ENCODE measurements at places on chromosomes 7 and 10.

- peak; percentile 99 for DNase-seq
These were observed 28.5 kb downstream of the CHCHD3 start for GRCh38 chr7:133053321-133053891.

- DNase-seq = no peak
These were observed 134.3 kb downstream of the C10orf90 start for GRCh38 chr10:126536148-126536547.

DNA sequence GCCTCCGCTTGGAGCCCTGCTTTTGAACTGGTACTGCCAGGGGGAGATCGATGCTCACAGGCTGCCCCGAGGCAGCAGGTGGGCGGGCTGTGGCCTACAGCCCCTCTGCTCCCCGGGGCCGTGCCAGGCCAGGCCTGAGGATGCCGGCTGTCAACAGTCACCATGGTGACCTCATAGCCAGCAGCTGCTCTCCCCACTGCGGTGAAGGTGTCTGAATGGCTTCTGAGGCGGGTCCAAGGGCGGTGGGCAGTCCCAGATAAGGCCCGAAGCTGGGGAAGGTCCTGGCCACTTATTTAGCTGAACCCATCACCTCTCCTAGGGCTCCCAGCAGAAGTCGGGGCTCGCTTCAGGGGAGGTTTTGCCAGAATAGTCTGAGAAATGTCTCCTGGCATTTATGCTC is 179.3 kb downstream of the ARHGAP12 start:
- peak; percentile 72 for DNase-seq

- no peak for DNase-seq
These were observed 30.8 kb downstream of the LSMEM1 start for GRCh38 chr7:112511451-112512202.

GRCh38 chr10:6269953-6270867 is 67.5 kb downstream of the PFKFB3 start:
- DNase-seq = no peak

DNA sequence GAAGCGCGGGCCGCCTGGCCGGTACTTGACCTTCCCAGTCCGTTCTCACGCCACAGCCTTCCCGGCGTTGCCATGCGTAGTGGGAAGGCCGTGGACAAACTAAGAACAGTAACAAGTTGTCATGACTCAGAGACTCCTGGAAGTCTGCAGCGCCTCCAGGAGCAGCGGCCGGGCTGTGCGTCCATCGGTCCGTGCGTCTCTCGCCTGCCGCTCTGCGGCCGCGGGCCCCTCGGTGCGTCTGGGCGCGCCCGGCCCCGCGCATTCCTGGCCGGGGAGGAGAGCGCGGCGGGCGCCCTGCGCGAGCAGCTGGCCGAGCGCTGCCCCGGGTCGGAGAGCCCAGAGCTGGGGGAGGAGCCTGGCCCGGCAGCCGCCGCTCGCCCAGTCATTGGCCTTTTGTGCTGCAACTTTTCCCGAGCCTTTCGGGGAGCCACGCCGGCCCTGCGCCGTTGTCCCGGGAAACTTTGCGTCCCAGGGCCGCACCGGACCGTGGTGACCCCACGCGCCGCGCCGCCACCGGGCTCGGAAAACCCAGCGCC is 123.7 kb downstream of the TACC2 start:
- peak; percentile 92 for DNase-seq

GRCh38 chr10:102540023-102540422 is 36.3 kb downstream of the SUFU start:
- no peak for DNase-seq

DNA sequence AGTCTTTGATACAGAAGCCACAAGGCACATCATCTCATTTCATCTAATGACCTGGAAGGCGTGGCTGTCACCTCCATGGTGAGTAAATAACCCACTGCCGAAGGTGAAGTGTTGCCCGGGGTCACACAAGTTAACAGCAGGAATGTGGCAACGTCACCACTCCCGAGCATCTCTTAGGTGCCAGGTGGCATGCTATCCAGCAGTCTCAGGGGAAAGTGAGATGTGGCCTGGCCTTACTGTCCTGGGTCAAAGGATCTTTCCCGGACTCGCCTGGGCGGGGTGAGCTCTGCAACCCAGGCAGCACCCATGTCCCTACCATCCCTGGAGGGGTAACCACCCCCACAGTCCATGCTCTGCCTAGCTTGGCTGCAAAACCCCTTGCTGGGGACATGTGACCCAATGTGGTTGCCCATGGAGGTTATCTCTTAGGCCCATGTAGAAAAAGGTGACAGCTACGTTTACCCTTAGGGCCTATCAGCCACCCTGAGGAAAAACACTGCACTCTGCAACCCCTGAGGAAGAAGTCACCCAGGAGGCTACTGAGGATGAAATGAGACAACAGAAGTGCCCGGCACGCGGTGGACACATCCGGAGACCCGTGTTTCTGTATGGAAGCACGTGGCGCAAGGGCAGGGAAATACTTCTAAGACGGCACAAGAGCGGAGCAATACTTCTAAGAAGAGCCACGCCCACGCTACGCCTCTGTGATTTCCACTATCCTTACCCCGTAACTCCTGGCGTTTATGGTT is 52.0 kb downstream of the BAIAP2L1 start:
- DNase-seq = no peak

- peak; percentile 29 for DNase-seq
These were observed 125.3 kb upstream of the CELF2 start for GRCh38 chr10:10892290-10892875.

GRCh38 chr7:105796365-105796764 is 80.0 kb downstream of the ATXN7L1 start:
- DNase-seq = peak; percentile 43

GRCh38 chr10:32190890-32191491 is 134.8 kb upstream of the KIF5B start:
- no peak for DNase-seq

GRCh38 chr7:18974803-18975202 is 142.6 kb downstream of the TWIST1 start:
- DNase-seq = peak; percentile 67

- peak; percentile 100 for DNase-seq
These were observed 158.4 kb upstream of the TMEM72 start for GRCh38 chr10:44752451-44753441.

GRCh38 chr7:41113719-41114118 is 589.2 kb downstream of the INHBA start:
- no peak for DNase-seq

DNA sequence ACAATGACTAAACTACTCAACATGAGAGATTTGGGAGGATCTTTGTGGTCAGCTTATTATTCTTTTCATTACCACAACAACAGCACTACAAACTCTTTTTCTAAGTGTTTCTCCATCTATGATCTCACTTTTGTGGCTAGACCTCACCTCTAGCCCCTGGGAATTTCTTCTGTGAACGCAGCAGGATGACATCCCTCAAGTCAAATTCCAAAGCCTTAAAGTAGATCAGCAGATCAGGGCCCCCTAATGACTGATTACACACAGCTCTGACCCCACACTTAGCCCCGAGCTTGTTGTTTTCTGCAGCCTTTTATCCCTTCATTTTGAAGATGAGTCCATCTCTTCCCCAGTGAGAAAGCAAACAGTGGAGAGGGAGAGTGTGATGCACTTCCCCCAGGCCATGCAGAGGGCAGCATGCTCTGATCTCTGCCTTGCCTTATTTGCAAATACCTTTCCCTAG is 27.3 kb downstream of the TFAM start:
- peak; percentile 94 for DNase-seq

GRCh38 chr7:148159331-148159730 is 431.2 kb upstream of the C7orf33 start:
- DNase-seq = no peak

GRCh38 chr7:2497500-2498336 is 21.5 kb upstream of the GRIFIN start:
- no peak for DNase-seq

GRCh38 chr10:12556039-12556438 is 206.7 kb downstream of the CAMK1D start:
- DNase-seq = no peak

- no peak for DNase-seq
These were observed 314.9 kb upstream of the STEAP1 start for GRCh38 chr7:89839329-89839728.

- DNase-seq = no peak
These were observed 45.7 kb upstream of the GTF2IRD1 start for GRCh38 chr7:74407958-74408357.

- no peak for DNase-seq
These were observed 6.3 kb downstream of the TMEM176A start for GRCh38 chr7:150806863-150807262.

- no peak for DNase-seq
These were observed 204.3 kb downstream of the ARHGAP12 start for GRCh38 chr10:31724296-31724695.

DNA sequence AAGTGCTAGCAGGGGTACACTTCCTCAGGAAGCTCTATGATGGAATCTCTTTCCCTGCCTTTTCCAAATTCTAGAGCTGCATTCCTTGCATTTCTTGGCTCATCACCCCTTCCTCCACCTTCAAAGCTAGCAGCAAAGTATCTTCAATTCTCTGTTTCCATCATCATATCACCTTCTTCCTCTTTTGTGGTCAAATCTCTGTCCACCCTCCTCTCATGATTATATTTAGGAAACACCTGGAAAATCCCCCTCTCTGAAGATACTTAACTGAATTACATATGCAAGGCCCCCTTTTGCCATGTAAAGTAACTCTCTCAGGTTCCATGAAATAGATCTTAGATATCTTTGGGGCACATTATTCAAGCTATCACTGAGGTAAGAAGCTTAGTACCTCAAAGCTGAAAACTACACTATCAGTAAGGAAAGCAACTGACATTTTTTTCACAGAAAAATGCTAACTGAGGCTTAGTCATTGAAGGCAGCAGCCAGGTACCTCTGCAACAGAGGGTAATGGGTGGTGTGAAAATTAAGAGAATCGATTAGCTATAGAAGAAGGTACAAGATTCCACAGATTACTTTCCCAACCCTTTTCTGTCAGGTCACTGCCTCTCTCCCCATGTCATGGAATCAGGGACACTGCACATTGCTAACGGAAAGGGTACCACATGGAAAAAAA is 197.3 kb downstream of the MACC1 start:
- no peak for DNase-seq

DNA sequence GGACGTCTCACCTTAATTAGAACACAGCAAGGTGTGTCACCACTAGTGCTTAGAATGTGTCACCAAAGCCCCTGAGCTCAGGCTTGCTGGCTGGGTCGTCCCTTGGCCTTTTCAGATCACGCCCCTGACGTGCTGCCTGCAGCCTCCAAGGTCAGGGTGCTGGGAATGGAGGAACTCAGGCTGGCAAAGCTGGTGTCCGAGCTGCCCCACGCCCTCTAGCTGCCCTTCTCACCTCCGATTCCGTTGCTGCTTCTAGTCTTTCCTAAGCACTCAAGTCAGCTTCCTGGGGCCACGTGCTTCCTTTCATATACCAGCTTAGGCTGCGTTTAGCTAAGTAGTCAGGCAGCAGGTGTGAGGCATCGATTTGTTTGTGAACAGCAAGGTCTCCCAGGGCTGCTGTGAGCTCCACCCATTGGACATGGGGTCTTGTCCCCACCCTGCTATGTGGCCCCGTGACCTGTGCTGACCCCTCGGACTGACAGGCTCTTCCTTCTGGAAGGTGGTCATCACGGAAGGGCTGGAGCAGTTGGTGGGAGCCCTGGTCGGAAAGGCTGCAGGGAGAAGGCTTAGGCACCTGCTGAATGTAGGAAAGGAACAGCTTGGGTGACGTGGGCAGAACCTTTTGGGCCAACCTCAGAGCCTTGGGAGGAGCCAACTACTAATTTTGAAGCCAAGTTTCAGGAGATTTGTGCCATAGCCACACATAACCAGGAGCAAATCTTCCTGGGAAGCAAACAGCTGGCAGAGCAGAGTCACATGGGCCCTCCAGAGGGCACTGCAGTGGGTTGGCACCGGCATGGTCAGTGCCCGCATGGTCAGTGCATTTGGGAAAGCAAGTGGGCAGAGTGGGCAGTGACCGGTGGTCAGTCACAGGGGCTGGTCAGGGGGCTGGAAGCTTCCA is 28.8 kb downstream of the VIPR2 start:
- no peak for DNase-seq

- DNase-seq = no peak
These were observed 291.5 kb downstream of the SDK1 start for GRCh38 chr7:3592401-3593134.

DNA sequence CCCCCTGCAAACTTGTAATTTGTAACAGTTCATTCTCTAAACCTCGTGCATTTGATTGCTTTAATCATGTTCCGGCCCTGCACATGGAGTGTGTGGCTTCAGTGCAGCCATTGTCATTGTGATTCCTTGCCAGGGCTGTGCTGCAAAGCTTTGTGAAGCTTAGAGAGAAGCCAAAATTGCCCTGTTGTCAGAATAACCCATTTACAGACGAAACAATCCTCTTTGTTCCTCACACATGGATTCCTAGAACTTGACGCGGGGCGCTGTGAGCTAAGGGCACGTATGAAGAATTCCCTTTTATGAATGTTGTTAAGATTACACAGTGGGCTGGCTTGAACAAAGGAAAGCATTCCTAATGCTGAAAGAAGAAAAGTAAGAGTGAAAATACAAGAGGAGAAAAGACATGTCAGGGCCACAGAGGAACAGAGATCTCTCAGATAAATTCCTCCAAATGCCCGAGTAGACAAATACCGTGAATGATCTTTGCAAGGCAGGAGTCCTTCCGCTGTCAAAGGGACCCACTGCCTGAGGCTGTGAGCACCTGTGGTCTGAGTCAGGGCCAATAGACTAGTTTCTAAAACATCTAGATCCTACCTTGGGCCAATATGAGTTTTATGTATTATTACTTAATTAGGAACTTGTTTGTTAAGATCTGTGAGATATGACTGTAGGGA is 205.4 kb upstream of the C7orf33 start:
- DNase-seq = no peak

- DNase-seq = peak; percentile 40
These were observed 26.5 kb downstream of the ANK3 start for GRCh38 chr10:60363187-60363586.

GRCh38 chr10:106540645-106541044 is 623.9 kb downstream of the SORCS1 start:
- peak; percentile 2 for DNase-seq
